Inflammatory macrophage treated with lipopolysaccharide for 4 hours (primary cell): ENCODE measurements at places on chromosomes 7 and 10.

DNA sequence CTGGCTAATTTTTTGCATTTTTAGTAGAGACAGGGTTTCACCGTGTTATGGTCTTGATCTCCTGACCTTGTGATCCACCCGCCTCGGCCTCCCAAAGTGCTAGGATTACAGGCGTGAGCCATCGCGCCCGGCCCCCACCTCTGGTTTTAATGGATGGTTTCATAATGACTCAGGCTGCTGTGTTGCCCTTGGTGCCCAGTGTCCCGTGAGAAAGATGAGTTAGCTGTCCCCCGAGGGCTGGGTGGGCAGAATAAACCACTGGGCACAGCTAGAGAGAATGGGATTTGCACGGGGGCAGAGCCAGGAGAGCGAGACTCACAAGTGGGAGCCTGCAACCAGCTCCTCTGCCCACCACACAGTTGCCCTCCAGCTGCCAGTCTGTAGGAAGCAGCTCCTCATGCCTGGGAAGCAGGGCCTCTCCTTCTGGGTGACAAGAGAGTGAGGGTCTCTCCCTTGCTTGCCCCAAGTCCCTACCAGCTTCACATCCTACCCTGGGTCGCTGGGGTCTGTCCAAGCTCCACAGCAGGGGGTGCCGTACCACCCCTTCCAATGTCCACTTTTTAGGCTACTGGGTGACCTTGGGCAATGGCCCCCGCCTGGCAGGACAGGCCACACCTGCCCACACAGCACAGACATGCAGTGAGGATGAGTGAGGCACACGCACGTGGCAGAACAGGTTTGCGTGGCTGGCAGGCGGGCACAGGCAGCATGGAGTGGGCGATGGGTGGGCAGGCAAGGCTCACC lies 16.1 kb upstream of the NDST2 start:
- DNase-seq, result no peak

- DNase-seq, result no peak
Measured at GRCh38 chr10:114851336-114851735, 29.8 kb downstream of the FHIP2A start.

DNA sequence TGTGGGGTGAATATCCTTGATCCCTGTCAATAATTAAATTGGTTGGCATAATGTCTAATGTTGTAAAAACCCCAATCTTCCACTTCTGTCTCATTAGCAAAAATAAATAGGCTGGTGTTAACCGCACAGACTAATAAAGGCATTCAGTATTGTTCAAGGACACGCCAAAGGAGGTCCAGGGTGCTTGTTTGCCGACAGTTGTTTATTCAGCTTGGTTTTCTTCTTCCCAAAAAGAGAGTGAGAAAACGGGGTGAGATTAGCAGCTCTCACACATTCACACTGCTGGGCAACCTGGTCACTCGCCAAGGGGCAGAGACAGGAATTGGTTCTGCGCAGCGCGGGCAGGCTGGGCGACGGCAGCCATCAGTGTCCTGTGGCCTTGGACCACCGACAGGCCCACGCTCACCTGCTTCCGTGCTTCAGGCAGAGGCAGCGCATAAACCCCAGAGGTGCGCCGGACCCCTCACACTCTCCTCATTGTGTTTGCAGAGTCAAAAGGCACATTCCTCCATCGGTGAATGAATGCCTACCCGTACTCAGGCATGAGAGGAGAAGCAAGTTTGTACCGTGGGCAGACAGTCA lies 26.2 kb upstream of the LMBR1 start:
- no peak for DNase-seq

GRCh38 chr10:76251841-76252671 lies 820.6 kb downstream of the LRMDA start:
- DNase-seq, result no peak

DNA sequence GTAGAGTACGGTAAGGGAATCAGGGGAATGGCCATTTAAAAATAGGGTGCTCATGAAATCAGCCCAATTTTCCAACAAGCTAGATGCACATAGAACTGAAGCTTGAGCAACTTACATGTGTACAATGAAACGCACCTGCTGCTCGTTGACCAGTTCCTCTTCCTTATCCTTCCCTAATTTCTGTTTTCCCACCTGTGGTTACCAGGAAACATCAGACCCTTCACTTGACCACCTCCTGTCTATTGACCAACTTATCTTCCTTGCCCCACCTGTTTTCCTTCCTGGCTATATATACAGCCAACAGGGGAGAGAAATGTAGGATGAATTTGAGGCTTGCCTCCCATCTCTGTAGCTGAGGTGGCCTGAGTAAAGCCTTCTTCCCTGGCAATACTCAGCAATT lies 37.8 kb upstream of the RAPGEF5 start:
- DNase-seq, result no peak

DNA sequence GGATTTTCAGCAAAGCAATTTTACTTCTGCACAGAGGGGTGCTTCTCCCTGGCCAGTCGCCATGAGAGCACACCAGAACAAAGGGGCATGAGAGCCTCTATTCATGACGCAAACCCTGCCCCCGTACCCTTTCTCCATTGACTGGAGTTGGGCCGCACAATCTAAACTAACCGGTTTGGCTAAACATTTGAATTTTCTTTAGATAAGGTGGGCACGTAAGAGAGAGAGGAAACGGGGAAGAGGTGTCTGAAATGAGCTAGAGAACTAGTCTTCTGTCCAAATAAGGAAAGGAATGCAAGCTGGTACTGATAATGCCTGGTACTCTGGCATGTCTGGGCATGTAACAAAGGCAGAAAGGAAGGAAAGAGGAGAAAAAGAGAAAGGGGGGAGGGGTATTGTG lies 13.2 kb upstream of the SCIN start:
- DNase-seq, result no peak

- DNase-seq, result no peak
Measured at GRCh38 chr7:137965942-137966640, 35.8 kb downstream of the CREB3L2 start.

DNA sequence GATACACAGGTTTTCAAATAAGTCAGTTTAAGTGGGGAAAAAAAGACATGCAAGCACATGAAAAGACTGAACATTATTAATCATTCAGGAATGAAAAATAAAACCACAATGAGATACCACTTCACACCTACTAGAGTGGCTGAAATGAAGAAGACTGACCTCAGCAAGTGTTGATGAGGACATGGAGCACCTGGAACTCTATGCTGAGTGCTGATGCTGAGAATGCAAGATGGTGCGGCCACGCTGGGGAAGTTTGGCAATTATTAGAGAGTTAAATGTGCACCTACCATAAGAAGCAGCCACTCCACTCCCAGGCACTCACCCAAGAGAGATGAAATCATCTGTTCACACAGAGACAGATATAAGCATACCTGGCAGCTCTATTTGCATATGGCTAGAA lies 32.9 kb upstream of the ELFN1 start:
- DNase-seq, result no peak
